ENCODE measurements at places on chromosomes 7 and 10.

DNA sequence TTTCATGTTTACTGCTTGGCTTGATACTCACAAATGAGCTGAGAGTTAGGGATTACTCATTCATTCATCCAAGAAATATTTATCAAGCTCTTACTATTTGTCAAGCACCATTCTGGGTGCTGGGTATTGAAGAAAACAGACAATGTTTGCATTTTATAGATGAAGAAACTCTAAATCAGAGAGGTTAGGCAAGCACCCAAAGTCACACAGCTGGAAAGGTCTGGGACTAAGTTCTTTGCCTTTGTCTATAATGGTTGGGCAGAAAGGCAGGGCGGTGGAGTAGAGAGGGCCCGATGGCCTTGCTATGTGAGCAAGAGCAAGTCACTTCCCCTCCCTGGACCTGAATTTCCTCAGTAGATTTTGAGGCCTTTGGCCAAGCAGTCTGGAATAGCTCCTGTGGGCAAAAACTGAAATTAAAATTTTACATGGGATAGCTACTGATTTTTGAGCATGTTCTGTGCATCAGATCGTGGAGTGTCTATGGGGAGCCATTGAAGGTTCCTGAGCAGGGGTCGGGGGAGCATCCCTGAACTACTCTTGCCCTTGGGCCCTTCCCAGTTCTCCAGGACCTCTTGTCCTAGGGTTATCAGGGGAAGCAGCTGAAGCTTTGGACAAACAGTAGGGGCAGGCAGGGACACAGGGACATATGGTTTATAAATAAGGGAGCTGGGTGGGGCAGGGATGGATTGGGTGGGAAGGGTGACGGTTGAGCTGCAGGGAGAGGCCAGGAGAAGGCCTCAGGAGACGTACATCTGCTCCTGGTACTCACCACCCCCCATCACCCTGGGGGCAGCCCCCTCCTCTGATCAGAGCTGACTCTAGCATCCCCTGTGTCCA, 23.3 kb downstream of the AQP1 start:
- DNase-seq = no peak

DNA sequence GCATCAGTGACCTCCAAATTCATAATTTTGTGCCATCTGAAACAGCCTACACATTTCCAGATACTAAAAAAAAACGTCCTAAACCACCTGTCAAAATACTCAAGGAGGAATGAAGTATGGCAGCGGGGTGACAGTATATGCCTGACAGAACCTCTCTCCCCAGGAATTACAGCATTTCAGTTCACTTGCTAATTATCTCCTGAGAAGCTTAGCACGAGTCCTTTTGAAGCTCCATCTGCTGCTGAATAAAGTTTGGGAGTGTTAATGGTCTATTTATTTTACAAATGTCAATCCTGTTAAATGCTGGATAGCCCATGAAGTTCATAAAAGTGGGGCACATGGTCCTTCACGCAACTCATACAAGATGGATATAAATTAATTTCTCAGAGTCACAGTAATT, 29.4 kb upstream of the ANLN start:
- DNase-seq = no peak

- DNase-seq = no peak
These were observed 131.7 kb downstream of the SORCS1 start for GRCh38 chr10:107032700-107033401.

- no peak for DNase-seq
These were observed 3.6 kb upstream of the GPR146 start for GRCh38 chr7:1040790-1041189.

GRCh38 chr10:3002304-3002703, 65.0 kb upstream of the PFKP start:
- DNase-seq = no peak

DNA sequence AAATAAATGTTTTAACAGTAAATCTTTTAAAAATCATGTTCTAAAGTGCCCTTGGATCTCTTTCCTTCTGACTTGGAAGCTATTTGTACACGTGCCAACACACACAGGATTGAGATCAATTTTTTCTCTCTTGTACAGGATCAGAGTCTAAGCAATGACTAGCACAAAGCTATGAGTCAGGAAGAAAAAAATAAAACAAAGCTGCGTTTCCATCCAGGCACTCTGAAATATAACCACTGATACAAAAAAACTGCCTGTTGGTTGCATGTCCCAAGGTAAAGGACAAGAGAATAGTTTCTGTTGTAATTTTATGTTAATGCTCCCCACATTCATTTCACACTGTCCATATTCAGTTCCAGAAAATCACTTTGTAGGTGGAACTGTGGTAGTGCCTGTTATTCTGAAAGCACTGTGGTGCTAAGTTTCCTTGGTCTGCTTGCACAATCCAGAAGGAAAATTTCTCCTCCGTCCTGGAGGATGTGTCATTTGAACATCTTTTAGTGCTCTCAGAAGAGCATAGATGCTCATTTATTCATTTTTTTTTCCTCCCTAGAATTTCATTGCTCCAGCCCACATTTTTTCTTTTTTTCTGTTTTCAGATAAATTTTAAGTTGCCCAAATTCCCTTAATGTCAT, 113.4 kb downstream of the PLXDC2 start:
- DNase-seq = no peak

DNA sequence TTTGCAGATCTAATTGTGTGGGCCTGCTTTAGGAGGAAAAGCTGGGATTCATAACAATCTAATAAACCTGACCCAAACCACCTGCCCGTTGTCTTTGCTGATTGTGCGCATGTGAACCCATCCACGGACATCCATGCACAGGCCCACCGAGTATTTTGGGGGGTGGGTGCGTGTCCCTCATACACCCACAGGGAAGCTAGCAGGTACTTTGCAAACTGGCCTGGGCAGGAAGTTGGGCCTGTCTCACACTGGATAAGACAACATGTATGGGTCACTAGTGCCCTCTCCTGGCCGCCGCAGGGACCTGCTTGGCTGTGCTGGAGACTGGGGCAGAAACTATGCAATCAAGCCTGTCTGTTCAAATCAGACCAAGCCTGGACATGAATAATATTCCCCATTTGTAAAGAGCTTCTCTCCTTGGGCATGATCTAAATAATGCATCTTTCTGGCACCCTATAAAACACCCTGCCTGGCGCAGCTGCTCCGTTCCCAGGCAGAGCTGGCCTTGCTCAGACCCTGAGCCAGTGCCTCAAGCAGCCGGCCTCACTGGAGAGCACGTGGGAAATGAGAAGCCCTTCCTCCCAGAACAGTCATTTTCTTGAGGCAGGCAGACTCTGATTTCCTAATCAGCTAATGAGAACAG, 15.8 kb downstream of the ECHDC3 start:
- peak; percentile 50 for DNase-seq

DNA sequence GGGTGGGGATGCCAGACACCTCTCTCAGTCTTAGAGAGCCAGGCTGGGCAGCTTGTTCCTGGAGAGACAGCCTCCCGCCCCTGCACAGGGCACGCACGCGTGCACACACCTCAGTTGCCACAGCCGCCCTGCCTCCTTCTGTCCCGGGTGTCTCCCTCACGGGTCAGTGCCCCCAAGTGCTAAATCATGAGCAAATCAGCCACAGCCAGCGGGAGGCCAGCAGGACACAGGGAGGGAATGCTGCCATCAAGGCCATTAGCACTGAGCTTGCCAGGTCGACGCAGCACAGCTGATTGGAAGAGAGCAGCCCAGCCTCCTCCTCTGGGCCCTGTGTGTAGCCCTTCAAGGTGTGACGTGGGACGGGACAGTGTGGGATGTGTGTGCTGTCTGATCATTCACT, 130.4 kb downstream of the CDH23 start:
- DNase-seq = no peak

- DNase-seq = no peak
These were observed 618.9 kb downstream of the CALN1 start for GRCh38 chr7:71793251-71793650.

DNA sequence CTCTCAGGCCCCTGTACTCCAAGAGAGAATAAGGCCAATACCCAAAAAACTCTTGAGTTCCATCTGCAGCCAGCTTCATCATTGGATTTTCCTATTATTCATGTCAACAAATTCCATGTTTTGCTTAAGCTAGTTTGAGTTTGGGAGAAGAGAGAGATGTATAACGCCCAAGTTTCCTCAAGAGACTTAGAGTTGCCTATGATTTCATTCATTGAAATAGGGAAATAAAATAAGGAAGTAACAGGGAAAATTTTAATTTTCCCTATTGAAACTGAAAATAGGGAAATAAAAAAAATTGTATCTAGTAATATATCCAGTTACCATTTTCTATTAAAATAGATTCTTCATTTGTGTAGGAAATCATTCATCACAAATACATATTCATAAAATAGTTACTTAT, 66.5 kb upstream of the SVIL start:
- no peak for DNase-seq

- DNase-seq = no peak
These were observed 8.7 kb downstream of the TTYH3 start for GRCh38 chr7:2640482-2640830.

GRCh38 chr7:139798892-139799291, 21.1 kb upstream of the HIPK2 start:
- no peak for DNase-seq

GRCh38 chr10:60808036-60808435, 29.8 kb downstream of the CDK1 start:
- no peak for DNase-seq

- no peak for DNase-seq
These were observed 270.8 kb upstream of the FZD8 start for GRCh38 chr10:35912615-35913569.

DNA sequence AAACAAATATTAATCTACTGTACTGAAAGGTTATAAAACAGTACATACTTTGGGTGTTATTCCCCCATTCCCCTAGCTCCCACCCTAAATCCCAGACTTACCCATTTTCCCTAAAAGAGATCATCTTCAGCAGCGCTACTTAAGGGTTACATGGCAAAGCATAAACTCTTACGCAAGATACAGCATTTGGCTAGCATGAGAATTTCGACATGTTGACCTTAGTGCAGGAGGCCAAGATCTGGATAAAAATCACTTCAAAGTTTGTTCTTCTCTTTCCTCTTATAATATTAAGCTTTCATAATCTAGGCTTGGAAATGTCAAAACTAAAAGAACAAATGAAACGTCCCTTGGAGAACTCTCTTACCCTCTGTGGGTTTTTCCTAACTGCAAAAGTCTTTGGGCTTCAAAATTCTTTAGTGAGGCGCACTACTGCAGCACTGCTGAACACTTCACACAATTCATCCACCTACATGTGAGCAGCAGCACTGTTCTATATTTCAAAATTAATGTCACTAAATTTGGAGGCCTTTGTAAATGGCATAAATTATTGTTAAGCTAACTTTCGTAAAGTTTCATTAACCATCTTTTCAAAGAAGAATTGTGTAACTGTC, 59.5 kb upstream of the PDLIM1 start:
- DNase-seq = no peak

DNA sequence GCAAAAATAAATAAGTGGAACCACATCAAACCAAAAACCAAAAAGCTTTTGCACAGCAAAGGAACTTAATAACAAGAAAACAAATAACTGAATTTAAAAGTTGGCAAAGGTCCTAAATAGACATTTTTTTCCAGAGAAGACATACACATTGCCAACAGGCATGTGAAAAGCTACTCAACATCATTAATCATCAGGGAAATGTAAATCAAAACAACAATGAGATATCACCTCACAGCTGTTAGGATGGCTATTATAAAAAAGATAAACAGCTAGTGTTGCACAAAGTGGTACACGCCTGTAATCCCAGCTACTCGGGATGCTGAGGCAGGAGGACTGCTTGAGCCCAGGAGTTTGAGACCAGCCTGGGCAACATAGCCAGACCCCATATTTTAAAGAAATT, 2.2 kb upstream of the SUN3 start:
- DNase-seq = no peak

DNA sequence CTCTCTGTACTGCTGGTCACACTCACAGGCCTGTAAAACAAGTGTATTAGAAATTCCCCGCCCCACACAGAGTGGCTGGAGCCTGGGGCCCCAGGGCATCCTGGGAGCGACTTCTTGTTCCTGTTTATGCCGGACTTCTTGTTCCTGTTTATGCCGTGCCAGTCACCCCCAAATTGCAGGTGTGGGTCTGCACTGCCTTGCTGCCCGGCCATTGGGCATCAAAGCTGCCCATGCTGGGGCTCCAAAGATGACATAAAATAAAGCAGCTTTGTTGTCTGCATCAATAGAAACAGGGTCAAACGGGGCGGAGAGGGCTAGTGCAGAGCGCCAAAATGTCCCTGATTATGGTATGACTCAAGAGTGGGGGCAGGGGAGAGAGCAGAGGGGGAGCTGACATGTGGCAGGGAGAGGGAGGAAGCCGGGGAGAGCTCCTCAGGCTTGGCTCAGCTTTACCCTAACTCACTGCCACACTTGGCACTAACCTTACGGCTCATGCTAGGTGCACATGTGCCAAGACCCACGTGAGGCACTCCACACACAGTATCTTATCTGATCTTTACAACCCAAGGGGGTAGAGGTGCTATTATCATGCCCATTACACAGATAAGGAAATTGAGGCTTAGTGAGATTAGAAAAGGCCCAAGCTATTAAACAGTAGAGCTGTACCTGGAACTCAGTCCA, 98.4 kb downstream of the PIP4K2A start:
- DNase-seq = peak; percentile 65

- peak; percentile 83 for DNase-seq
These were observed at the start of gene TNPO3 for GRCh38 chr7:129054438-129055293. Gene TNPO3 (minus strand): TSS chr7:129055111. CDS start chr7:129054770, 341 bp downstream.

DNA sequence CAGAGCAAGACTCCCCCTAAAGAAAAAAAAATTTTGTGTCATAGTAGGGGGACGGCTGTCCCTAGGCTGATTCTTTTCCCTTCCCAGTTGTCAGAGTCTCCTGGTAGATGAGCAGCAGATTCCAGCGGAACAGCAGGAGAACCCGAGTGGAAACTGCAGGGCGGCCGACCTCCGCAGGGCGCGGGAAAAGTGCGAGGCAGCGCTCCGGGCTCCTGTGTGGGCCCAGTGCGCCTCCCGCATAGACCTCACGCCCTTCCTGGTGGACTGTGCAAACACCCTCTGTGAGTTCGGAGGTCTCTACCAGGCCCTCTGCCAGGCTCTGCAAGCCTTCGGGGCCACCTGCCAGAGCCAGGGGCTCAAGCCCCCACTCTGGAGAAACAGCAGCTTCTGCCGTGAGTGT, 46.0 kb downstream of the ZAN start:
- no peak for DNase-seq

DNA sequence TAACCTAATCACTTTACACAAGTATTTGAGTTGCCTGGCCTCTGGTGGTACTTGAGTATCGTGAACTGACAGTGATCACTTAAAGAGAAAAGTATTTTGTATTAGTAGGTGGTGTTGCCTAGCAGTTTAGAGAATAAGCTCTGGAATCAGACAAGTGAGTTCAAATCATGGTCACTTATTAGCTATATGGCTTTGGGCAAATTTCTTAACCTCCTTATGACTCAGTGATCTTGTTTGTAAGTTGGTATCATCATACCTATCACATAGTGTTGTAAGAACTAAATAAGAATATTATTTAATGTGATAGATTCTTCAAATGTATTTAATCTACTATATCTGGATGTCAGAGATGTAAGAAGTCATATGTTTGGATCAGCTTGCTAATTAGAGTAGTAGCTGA, 163.8 kb downstream of the RNF133 start:
- no peak for DNase-seq

DNA sequence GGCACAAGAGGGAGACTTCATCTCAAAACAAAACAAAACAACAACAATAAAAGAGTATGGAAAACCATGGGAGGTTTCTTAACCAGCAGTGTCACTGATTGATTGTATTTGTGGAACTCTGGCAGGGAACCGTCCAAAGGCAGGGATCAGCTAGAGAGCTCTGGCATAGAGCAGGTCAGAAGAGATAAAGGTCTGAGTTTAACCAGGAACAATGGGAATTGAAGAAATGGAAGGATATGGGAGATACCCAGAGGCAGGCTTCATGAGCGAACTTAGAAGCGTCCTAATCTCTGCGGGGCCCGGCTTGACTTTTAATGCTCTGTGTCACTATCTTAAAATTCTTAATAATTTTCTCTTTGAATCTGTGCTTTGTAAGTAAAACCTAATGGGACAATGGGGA, 10.4 kb upstream of the FAM3C start:
- no peak for DNase-seq

GRCh38 chr7:32043688-32044087, 26.5 kb downstream of the PDE1C start:
- no peak for DNase-seq

Measured in effector memory CD4-positive, alpha-beta T cell (primary cell).